ENCODE measurements at places on chromosomes 5 and 9.

- DNase-seq: peak; percentile 59
Measured at GRCh38 chr5:128537221-128537999, 635 bp downstream of the FBN2 start.

- no peak for DNase-seq
Measured at GRCh38 chr5:166883016-166883415, 1408.4 kb upstream of the WWC1 start.

DNA sequence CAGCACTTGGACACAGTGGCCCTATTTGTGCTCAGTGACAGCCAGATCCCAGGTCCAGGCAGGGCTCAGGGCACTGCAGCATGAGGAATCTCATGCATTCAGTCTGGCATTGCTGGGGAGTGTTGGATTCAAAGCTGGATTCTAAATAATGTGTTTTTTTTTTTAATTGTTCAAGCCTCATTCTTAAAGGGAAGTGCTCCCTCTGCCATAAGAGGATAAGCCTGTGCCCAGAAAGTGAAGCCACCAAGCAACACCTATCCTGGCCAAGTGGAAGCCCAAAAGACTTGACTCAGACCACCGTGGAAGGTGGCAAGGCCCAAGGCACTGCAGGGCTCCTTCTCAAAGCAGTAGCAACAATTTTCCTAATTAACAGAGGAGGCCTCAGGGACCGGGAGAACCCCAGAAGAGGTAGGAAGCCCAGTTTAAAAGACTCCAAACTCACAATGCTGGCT, 135.6 kb downstream of the ACTL7B start:
- DNase-seq: no peak

DNA sequence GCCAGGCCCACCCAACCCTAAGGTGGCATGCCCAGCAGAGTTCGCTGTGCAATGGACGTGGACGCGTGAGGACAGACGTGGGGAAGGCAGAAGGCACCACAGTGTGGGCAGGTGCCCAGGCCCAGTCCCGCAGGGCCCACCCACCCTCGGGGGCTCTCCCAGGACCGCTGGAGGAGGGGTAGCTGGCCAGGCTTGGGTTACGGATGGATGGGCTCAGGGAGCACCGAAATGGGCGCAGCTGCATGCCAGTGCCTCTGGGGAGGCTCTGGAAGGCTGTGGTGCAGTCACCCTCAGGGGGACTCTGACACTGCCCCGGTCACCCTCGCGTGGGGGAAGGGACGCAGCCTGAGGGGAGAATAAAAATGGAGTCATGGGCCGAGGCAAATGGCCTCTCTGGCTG, 9.6 kb upstream of the GPSM1 start:
- DNase-seq: no peak

- no peak for DNase-seq
Measured at GRCh38 chr5:16453609-16454008, 12.0 kb downstream of the ZNF622 start.

DNA sequence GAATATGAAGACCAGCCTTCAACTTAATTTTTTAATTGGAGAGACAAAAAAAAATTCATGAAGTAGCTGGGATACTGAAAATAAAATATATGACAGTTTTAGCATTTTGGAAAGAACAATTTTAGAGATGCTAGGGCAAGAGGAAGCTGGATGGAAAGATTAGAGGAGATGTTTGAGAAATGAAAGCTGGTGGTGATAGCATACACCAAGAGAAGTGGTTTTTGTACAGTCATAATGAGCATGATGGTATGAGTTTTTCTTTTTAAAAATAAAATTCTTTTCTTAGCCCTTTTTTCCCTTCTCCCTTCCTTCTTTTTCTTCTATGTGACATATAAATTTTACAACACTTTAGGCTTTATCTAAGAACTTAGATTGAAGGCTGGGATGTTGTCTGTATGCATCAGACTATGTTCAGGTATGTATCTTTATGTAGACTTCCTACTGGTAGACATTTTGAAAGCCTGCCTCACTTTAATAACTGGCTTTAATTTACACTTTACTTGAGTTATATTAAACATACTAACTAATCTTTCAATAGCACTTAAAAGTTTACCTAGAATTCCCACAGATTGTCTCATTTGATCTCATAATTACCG, 522.5 kb downstream of the TLE4 start:
- DNase-seq: no peak

GRCh38 chr9:113465599-113466140, 2.1 kb downstream of the RGS3 start:
- no peak for DNase-seq

DNA sequence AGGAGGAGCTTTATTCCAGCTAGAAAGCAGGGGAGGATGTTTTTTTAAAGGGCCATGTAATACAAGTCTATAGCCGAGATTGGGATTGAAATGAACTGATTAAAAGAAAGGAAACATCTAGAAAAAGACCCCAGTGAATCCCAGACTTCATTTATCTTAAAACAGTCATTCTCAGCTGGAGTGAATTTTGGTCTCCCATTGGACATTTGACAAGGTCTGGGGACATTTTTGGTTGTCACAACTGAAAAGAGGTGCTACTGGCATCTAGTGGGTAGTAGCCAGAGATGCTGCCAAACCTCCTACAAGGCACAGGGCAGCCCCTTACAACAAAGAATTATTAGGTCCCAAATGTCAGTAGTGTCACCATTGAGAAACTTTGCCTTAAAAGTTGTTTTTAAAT, 16.3 kb upstream of the SPINK4 start:
- peak; percentile 45 for DNase-seq

DNA sequence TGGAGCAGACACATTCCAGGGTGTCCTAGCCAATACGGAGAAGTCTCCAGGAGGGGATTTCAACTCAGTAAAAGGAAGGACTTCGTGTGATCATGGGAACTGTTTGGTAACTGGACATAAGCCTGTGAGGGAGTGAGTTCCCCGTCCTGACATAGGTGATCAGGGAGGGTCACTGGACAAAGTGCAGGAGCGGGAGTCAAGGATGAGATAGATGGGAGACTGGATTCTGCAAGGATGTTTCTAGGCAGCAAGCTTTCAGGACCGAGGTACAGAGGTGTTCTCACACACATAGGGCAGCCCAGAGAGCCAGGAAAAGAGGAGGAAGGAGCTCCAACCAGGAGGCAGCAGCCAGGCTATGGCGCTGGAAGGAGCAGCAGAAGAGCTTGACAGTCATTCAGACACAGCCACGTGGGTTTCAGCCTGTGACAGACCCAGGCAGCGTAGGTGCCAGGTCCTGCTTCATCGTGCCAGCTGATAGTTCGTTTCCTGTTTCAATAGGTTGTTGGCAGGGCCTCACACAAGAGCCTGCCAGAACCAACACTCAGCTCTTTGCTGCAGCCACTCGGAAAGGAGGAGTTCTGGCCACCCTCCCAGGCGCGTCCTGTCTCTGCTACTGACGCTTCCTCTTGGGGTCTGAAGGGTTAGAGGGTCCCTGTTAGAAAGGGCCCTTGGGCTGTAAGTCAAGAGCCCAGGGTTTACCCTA, 84.1 kb downstream of the AMBP start:
- DNase-seq: peak; percentile 10

DNA sequence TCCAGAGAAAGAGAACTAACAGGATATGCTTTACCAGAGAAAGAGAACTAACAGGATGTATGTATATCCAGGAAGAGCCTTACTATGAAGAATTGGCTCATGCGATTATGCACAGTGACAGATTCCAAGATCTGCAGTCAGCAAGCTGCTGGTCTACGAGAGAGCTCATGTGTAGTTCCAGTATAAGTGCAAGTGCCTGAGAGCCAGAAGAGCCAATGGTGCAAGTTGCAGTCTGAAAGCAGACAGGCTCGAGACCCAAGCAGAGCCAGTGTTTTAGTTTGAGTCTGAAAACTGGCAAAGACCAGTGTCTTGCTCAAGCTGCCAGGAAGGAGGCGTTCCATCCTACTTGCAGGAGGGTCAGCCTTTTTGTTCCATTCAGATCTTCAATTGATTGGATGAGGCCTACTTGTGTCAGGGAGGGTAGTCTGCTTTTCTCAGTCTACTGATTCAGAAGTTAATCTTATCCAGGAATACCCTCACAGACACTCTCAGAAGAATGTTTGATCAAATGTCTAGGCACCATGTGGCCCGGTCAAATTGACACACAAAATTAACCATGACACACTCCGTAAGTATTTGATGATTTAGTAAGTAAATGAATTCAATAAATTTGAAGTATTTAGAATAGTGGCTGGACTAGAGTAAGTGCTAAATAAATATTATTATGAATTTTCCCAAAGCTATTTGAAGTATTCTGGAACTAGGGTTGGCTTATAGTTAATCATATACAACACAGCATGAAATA, 372.1 kb upstream of the SGCD start:
- peak; percentile 94 for DNase-seq

DNA sequence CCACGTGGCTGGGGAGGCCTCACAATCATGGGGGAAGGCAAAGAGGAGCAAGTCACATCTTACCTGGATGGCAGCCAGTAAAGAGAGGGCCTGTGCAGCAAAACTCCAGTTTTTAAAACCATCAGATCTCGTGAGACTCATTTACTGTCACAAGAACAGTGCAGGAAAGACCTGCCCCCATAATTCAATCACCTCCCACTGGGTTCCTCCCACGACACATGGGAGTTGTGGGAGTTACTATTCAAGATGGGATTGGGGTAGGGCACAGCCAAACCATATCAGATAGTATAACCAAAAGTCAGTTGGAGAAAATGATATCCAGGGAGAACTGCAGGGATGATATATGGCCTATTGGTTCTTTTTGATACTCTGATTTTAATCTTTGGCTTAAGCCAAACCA, 10.0 kb upstream of the CAVIN4 start:
- DNase-seq: no peak

DNA sequence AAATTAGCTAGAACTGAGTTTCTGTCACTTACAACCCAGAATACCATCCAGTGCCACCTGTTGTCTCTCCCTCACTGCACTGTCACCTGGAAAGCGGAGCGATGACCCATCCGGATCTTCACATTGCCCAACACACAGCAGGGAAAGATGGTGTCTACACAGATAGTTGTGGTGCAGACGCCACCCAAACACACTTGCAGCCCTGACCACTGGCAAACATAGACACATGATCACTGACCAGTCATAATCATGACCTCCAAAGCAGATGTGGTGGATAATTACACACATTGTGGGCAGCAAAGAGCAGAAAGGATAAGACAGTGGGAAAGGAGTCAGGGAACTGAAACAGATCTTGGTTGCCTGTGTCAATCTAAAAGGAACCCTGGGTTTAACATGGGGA, 64.7 kb downstream of the GABBR2 start:
- DNase-seq: no peak

DNA sequence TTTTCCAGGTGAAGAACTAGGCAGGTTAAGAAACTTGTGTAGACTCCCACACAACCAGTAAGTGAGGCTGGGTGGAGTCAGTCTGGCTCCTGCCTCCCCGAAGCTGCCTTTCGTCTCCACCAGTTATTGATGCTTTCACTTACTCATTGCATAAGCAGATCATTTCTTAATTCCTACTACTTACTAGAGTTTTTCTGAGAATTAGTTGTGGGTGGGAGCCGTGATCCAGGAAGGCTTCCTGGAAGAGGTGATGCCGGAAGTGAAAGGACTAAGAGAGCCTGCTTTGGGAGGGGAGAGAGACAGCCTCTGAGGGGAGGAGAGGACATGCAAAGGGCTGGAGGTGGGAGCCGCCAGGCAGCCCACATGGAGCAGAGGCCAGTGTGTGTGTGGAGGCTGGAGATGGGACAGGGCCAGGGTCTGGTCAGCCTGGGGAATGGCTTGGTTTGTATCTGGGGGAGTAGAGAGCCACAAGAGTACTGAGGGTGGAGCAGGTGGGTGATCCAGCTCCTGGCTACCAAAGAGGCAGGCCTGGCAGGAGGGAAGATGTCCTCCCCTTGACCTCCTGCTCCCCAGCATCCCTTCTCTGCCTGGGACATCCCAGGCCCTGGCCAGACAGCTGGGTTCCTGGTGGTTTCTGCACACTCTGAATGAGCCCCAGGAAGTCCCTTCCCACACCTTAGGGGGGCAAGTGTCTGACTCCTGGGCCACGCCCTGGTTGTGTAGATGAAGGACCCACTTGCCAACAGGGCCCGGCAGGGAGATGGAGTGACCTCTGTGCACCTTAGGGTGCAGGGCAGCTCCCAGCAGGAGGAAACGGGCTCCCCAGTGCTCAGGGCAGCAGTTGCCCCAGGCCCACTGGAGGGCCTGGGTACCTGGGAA, 12.2 kb upstream of the CARD19 start:
- DNase-seq: no peak

- DNase-seq: peak; percentile 52
Measured at GRCh38 chr5:79255786-79256557, 20.0 kb downstream of the JMY start.

GRCh38 chr5:124231230-124231629, 515.2 kb downstream of the ZNF608 start:
- DNase-seq: no peak

DNA sequence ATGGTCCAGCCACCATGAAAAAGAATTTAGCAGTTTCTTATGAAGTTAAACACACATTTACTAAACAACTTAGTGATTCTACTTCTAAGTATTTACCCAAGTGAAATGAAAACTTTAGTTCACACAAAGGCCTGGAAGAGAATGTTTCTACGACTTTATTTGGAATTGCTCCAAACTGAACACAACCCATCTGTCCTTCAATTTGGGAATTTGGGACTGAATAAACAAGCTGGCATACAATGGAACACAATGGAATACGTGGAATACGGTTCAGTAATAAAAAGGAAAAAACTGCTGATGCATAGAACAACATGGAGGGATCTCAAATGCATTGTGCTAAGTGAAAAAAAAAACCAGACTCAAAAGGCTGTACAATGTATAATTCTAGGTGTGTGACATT, 44.6 kb upstream of the BASP1 start:
- no peak for DNase-seq

GRCh38 chr9:91659529-91660495, 236.2 kb upstream of the NFIL3 start:
- peak; percentile 28 for DNase-seq

Data from fibroblast of skin of back (primary cell).